ENCODE measurements at places on chromosomes 2 and 18. TPM values are rescaled to one million over a fixed set of nuclear protein-coding genes. Genes with fewer than 3 reads are reported as not detected.

Gene SERPINB12
- 15.5 TPM for total RNA-seq

Gene CAPN10
- 55.2 TPM for total RNA-seq

Gene TMEM131
- total RNA-seq, result 34.8 TPM

Gene GPR35
- total RNA-seq, result 3.6 TPM

Gene TBR1
- not detected for total RNA-seq

Gene KIF5C
- 38.9 TPM for total RNA-seq

Gene TUBA3E
- not detected for total RNA-seq

Gene PDCL3
- 20.2 TPM for total RNA-seq

Gene LAMA1
- total RNA-seq, result 59.3 TPM

Gene RESP18
- not detected for total RNA-seq

Gene MATN3
- total RNA-seq, result 0.45 TPM

Gene ZSWIM2
- total RNA-seq, result not detected

Gene RAX
- total RNA-seq, result not detected

Gene QPCT
- total RNA-seq, result 15.8 TPM

Gene CYRIA
- 6.5 TPM for total RNA-seq

Gene SERPINB10
- not detected for total RNA-seq

Gene UGT1A9
- total RNA-seq, result not detected

Gene GNAL
- 8.3 TPM for total RNA-seq

Gene SIX3
- total RNA-seq, result 0.68 TPM

Gene SDC1
- 164 TPM for total RNA-seq

Gene FSHR
- total RNA-seq, result not detected

Gene PRSS56
- not detected for total RNA-seq

Gene PKDCC
- 81.8 TPM for total RNA-seq

Gene TNFRSF11A
- total RNA-seq, result 3.5 TPM

Gene EFEMP1
- 92.5 TPM for total RNA-seq

Gene NEU2
- total RNA-seq, result 0.33 TPM

Data from type B pancreatic cell (in vitro differentiated cells).